ENCODE measurements at places on chromosomes 3 and 15.
A peak's percentile ranks its signal among the peaks of the same experiment; 100 is the strongest.

DNA sequence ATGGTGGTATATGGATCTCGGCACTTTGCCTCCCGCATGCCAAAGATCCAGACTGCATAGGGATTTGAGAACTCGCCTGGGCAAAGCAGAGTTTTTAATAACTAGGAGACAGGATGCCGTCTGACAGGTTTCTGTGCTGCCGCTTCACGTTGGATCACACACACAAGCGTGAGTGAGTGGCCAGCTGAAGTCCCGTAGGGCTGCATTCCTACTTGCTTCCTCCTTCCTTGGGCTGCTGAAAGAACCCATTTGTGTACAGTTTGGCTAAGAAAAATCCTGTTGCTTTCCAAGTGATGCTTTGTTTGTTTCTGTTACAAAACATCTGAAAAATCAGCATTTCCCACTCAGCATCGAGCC is 604.3 kb upstream of the CFAP20DC start:
- DNase-seq: no peak

- peak; percentile 87 for DNase-seq
Observed at GRCh38 chr3:46378426-46378942, 7.7 kb downstream of the CCR5 start.

DNA sequence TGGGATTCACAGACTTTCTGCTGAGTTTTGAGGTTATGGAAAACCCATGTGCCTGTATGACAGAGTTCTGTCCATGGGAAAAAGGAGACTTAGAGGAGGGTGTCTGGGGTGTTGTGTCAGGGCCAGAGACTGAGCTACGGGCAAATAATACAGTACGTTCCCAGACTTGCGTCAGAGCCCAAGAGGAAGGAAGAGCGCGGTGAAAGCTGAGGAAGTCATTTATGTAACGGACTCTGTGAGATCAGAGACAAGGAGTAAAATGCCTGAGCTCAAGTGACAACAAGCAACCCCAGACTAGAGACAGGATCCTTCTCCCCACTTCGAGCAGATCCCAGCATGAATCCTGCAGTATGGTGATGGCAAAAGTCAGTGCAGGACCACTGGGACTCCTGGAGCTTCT is 368.6 kb upstream of the MCTP2 start:
- DNase-seq: peak; percentile 83

GRCh38 chr15:59051873-59052861 is 52.8 kb upstream of the CCNB2 start:
- DNase-seq: peak; percentile 51

DNA sequence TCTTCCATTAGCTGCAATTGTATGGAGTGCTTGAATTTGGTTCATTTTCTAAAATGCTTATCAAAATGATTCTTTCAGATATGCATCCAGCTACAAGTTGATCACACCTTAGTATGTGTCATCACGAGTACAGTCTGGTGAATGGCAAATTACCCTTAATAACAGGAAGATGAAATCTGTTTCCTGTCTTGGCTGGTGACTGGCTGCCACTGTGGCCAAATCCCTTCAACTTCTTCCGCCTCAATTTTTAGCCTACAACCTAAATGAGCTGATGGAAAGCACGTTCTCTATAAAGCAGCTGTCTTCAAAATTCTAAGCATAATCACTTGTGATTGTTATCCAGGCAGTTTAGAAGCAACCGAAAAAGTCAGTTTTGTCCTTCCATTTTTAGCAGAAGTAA is 387.1 kb upstream of the NECTIN3 start:
- no peak for DNase-seq

DNA sequence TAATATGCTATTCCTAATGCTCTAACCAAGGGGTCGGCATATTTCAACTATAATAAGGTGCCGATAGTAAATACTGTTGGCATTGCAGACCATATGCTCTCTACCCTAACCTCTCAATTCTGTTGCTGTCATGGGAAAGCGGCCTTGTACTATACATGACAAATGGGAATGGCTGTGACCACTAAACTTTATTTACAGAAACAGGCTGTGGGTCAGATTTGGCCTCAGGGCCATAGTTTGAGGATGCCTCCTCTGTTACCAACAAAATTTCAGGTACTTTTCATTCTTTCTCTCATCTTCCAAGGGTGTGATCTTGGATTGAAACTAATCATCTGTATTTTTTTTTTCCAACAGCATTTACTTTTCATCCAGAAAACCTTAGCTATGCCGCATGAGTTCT is 242.0 kb downstream of the MAGI1 start:
- DNase-seq: no peak

GRCh38 chr3:178439504-178439903 is 96.7 kb upstream of the KCNMB2 start:
- DNase-seq: no peak

GRCh38 chr3:14216257-14217048 is 37.8 kb downstream of the LSM3 start:
- peak; percentile 91 for DNase-seq

- DNase-seq: no peak
Observed at GRCh38 chr15:68887819-68888218, 42.5 kb upstream of the SPESP1 start.

DNA sequence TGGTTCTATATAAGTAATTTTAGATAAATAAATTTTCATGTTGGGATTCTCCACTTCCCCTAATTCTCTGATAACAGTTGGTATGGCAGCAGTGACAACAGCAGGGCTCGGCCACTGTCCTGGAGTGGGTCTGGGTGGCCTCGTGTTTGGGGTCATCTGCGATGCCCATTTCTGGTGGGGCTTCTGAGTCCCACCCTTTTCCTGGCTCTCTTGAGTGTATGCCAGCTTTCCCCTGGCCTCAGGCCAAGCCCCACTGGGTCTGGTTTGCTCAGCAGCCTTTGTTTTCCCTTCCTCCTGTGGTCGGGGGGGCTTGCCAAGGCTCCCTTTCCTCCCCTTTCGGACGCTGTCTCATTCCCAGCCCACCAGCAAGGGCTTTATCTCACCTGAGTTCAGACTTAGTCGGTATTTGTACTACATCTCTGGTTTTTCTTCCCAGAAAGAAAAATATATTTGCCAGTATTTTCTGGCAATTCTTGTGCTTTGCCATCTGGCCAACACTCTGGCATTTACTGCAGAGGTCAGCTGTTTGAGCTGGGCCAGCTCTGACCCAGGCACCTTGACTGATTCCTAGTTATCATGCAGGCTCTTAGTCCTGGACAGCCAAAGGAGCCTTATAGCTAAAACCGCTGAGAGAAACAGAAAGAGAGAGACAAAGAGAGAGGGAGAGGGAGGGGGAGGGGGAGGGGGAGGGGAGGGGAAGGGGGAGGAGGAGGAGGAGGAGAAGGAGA is 35.2 kb downstream of the MYZAP start:
- peak; percentile 4 for DNase-seq

DNA sequence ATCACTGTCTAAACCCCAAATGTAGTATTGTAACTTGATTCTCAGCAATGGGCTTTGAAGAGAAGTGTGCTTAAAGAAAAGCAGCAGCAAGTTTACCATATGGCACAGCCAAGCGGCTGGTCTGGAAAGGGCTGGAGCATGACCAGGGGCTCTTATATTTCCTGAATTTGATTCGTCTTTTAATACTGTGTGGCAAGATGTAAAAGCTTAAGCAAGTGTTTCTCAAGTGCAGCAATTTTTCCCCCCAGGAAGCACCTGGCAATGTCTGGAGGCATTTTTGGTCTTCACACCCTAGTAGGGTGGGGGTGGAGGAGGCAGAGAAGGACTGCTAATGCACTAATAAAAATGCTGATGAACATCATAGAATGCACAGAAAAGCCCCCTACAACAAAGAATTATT is 397.9 kb downstream of the NTRK3 start:
- no peak for DNase-seq

- DNase-seq: peak; percentile 8
Observed at GRCh38 chr15:32030795-32031194, 480 bp downstream of the CHRNA7 start.

- no peak for DNase-seq
Observed at GRCh38 chr3:18049096-18049495, 306.7 kb upstream of the TBC1D5 start.

DNA sequence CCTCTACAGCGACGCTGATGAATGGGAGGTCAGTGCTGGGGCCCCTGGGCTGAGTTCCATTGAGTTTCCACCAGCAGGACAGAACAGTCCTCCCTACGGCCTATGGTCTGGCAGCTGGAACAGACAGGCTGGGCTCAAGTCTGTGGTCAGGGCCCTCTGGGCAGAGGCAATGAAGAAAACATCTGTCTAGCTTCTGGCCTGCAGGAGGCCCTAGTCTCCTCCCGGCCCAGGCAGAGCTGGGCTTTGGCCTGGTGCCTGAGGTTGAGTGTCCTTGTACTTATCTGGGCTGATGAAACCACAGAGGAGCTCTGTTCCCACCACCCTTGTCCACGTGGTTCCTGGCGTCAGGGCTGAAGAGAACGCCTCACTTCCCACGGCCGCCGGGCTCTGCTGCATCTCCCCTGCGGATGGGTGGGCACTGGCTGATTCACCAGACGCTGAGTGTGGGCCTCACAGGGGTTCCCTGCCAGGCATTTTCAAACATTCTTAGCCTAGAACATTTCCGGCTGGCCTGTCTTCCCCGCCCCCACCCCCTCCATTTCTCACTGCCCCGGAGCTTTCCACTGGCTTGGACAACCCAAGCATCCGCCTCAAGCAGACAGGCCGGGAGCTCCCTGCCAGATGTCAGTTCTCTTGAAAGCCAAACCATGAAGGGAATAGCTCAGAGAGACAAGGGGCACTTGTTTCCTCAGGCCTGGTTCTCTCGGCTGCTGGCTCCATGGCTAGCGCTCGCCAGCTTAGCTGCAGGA is 20.3 kb downstream of the PPCDC start:
- DNase-seq: peak; percentile 99

- DNase-seq: no peak
Observed at GRCh38 chr15:37109168-37109871, 9.0 kb upstream of the MEIS2 start.

DNA sequence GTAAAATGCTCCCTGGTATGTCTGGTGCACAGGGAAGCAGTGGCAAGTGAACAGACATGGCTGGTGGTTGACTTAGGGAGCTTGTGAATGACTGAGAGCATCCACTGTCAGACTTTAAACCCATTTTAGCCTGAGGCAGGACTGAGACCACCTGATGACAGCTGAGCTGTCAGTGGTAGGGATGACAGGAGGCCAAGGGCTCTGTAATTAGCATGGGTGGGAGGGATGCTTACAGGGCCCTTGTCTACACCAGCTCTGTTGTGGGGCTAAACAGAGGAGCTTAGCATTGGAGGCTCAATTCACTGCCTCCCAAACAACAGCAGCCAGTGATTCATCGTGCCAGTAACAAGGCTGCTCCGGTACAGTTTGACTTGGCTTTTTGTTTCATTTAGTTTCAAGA is 169.4 kb downstream of the CHST2 start:
- no peak for DNase-seq

DNA sequence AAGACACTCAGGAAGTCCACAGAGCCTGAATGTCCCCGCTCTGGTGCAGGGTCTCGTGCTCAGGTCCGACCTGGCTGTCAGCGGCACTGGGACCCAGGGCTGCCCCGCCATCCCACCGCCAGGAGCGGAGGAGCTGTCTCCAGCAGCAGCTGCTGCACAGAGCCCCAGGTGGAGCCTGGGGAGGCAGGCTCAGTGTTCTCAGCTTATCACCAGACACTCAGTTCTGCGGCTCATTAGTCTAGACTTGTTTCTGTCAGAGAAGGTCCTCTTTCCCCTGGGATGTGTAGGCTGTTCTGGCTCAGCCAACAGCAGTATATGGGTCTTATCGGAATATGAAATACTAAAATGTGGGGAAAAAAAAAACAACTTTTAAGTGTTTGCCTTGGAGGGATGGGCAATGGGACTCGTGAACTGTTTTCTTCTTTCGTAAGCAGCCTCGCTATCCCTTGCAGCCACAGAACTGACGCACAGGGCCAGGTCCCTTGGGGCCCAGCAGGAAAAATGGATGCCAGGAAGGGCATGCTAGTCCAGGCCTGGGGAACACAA is 75.9 kb downstream of the KLF13 start:
- no peak for DNase-seq

DNA sequence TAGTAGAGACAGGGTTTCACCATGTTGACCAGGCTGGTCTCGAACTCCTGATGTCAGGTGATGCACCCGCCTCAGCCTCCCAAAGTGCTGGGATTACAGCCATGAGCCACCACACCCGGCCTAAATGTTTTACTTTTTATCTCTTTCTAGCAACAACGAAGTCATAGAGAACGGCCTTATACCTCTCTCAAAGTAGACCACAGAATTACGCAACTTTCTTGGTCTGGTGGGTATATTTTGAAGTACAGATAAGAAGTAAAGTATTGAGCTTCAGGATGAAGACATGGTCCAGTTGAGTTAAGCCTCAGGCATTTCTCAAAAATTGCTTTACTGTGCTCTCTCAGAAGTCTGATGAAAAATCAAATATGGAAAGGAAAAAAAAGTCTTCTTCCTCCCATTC is 30.6 kb downstream of the FAM240A start:
- DNase-seq: peak; percentile 89

- DNase-seq: no peak
Observed at GRCh38 chr3:190577225-190577624, 63.3 kb downstream of the IL1RAP start.

- DNase-seq: no peak
Observed at GRCh38 chr15:49137861-49138260, 17.5 kb downstream of the COPS2 start.
